ENCODE measurements at places on chromosomes 5 and 9.

DNA sequence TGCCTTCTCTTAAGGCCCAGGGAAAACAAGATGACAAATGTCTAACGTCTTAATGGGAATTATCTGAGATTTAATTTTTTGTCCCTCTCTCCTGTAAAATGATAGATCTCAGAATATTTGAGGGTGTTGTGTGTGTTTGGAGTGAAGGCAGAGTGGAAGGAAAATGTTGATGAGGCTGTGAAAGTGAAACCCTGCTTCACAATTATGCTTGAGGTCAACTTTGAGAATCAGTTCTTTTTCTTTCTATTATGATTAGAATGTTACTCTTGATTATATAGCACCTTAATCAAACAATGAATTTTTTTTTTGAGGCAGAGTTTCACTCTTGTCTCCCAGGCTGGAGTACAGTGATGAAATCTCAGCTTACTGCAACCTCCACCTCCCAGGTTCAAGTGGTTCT, 5.5 kb upstream of the LOX start:
- DNase-seq = no peak

- no peak for DNase-seq
Observed at GRCh38 chr5:78553580-78554353, 94.8 kb downstream of the LHFPL2 start.

DNA sequence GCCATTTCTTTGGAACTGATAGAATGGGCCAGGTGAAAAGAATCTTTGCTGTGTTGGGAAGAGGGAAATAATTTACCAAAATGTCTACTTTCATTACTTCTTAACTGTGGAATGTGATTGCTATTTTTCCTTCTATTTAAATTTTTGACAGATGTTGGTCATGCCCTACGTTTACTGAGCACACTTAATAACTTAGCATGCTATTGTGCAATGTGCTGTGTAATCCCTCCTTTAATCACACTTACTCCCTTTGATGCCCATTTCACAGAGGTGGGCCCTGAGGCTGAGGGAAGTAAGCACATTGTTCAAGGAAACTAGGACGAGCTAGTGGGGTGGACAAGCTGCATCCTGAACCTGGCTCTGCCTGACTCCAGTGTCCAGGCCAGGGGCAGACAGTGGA, 47.8 kb upstream of the INSYN2B start:
- no peak for DNase-seq

- DNase-seq = no peak
Observed at GRCh38 chr9:91751922-91752321, 198.1 kb downstream of the ROR2 start.

DNA sequence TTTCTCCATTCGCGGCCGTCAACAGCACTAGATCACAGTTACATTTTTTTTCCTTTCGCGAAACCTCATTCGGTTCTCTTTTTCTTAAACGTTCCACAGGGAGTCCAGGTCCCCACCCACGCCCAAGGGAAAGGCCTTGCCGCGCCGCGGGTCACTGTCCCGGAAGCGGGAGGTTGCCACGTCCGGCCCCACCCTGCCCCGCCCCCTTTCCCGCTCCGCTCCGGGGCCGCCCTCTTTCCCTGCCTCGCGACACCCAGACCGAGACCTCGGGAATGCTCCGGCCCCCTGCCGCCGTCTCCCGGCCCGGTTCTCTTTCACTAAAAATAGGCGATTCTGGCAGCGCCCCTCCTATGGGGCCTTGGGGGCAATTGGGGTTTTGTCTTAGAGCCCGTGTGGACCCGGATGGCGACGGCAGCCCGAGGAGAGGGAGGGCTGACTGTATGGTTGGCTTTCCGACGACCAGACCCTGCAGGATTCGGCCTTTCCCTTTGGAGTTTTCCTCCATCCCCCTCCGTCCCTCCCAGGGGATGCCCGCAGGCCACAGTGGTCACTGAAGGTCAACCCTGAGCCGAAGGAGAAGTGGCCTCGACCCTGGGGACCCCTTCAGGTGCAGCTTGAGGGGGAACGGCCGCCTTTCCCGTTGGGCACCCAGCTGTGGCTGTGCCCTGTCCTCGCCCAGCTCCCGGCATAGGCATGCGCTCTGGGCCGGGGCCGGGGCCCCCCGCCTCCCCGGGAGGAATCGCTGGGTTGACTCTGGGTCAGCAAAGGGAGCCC, 2.8 kb upstream of the RACK1 start:
- peak; percentile 86 for DNase-seq

DNA sequence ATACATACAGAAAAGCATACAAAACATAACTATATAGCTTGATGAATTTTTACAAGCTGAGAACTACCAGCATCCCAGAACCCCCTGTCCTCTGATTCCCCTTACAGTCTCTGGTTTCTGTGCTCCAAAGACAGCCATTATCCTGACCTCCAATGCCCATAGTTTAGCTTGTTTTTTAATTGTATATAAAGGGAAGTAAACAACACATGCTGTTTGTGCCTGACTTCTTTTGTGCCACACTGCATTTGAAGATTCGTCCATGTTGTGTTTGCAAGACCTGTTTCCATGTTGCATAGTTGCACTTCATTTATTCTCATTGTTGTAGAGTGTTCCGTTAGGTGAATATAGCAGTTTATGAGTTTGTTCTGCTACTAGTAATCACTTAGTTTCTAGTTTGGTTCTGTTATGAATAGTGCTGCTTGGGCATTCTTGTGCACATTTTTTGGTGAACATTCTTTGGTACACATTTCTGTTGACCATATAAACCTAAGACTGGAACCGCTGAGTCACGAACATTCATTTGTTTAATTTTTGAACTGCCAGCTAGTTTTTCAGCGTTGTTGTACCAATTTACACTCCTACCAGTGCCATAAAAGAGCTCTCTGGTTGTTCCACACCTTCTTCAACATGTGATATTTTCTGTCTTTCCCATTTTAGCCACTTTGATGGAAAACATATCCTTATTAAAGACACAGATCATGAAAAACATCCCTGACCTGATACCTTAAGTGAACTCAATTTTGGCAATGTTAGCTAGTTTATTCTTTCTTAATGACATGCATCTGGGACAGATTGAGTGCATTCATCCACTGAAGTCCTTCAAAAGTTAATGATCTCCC, 78.1 kb upstream of the ANXA1 start:
- no peak for DNase-seq

- DNase-seq = no peak
Observed at GRCh38 chr5:169213479-169213878, 87.5 kb downstream of the SLIT3 start.

- no peak for DNase-seq
Observed at GRCh38 chr5:59721741-59722140, 171.8 kb downstream of the PDE4D start.

- no peak for DNase-seq
Observed at GRCh38 chr5:158463938-158464337, 605.0 kb upstream of the CLINT1 start.

DNA sequence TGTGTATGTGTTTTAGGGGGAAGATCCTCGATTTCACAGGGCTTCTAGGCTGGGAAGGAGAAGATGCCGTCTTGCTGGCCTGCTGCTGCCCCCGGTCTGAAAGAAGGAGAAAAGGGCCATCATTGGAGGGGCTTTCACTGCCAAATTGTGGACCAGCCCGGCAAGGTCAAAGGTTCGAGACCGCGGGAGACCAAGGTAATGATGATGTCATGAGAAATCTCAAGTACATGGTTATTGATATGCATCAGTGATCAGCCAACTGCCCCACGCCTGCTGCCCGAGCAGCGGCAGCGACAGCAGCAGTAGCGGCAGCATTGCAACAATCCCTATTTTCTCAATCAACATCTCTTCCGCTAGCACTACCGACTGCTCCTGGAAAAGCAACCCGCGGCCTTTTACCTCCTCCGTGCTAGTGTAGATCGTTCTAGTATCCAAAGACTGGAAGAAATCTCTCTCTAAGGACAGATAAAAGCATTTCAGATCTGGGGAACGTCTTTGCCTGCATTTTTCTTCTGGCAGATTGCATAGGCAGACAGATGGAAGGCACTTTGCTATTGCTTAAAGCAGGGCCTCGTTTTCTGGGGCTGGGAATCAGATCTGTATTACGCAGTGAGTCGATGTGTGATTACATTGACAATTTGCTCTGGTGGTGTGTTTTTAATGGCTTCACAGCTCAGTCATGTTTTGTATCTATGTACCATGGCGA, 215.3 kb downstream of the MEF2C start:
- DNase-seq = peak; percentile 51

GRCh38 chr5:79575996-79576395, 36.2 kb upstream of the TENT2 start:
- no peak for DNase-seq

- DNase-seq = no peak
Observed at GRCh38 chr5:139342423-139342723, 719 bp downstream of the PAIP2 start.

- DNase-seq = no peak
Observed at GRCh38 chr9:96667363-96667728, 12.2 kb upstream of the PRXL2C start.

GRCh38 chr5:156836846-156837245, 13.2 kb upstream of the PPP1R2B start:
- DNase-seq = no peak

DNA sequence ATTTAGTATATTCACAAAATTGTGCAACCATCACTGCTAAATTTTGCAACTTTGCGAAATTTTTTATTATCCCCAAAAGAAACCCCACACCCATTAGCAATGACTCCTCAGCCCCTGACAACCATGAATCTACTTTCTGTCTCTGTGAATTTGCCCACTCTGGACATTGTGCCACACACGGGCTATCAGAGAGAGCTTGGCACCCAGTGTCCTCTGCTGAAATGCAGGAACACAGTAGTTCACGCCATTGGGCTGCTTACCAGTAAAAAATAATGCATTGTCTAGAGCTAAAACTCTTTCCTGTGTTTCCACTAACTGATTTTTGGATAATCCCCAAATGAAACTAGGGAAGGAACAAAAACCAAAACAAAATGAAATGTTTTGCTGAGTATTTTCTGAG, 60.0 kb downstream of the HRH2 start:
- no peak for DNase-seq

- peak; percentile 30 for DNase-seq
Observed at GRCh38 chr9:4666042-4666699, at the start of gene SPATA6L. Gene SPATA6L, minus strand, starts transcription at chr9:4666480. Its CDS starts 230 bp downstream, at chr9:4666250.

- DNase-seq = no peak
Observed at GRCh38 chr5:95806687-95807086, 15.8 kb downstream of the GLRX start.

DNA sequence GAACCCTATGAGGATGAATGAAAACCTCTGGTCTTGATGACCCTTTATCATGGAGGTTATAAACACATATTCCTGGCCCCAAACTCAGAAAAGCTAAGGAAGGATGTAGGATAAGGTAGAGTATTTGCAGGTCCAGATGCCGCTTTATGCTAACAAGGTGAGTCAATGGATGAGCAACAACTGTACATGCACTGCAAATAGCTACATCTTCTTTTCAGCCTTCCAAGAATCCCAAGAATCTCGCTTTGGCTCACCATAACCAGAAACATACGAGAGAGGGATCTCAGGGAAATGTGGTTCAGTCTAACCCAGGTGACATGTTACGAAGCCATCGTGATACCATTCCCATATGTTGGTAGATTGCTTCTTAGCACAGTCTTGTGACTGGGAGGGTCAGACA, 152.3 kb upstream of the ANKH start:
- DNase-seq = no peak

DNA sequence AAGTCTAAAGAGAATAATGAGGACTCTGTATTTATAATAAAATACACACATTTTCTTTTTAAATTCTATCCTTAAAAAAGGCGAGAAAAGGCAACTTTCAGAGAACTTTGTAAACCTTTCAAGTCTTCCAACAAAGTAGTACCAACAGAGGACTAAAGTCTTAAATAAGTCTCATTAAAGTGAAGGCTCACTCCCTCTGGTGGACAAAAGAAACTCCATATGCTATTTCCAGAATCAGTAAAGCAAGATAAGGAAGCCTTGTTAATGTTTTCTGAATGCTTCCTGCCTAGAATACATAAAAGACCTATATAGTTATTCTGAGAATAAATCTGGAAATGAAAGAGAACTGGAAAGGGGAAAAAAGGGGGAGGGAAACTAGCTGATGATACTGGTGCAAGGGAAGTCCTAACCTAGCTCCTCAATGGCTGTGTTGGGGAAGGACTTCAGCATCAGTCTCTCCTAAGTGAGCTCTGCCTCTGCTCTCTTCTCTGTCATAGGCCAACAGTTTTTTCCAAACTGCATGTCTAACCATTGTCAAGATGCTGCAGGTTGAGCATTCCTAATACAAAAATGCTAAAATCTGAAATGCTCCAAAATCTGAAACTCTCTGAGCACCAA, 7.2 kb downstream of the HMGCS1 start:
- no peak for DNase-seq
